ENCODE measurements at places on chromosomes 7 and 10.

- DNase-seq, result no peak
Observed at GRCh38 chr7:100371561-100372171, 1.6 kb upstream of the PILRA start.

GRCh38 chr10:89759531-89759930, 58.1 kb downstream of the KIF20B start:
- DNase-seq, result no peak

DNA sequence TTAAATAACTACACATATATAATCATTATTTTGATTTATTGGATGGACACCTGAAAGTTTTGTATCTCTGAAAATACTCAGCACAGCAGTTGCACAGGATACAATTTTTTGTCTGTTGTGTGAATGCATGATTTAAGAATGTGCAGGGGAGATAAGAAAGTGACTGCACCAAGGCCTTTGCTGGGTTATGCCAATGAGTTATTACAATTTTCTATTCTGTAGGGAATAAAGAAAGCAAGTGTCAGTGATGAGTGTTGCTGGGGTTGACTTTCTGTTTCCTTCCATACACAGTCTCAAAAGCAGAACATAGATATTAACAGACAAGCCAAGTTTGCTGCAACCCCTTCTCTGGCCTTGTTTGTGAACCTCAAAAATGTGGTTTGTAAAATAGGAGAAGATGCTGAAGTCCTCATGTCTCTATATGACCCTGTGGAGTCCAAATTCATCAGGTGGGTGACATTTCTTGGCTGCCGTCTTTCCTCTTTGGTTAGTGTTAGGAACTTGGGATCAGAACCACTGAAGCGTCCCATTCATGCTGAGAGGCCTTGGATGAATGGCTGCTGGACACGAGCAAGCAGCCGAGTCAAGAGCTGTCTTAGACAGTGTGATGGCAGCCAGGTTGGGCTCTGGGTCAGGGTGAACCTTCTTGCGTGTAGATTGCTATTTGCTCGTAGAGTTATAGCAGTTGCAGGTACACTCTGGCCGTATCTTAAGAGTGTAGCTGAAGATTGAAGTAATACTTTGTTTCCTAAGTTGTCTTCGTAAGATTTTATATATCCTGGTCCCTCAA, 92.8 kb downstream of the DOCK1 start:
- peak; percentile 65 for DNase-seq

GRCh38 chr10:13994932-13995331, 335.8 kb downstream of the FRMD4A start:
- DNase-seq, result peak; percentile 43

- DNase-seq, result no peak
Observed at GRCh38 chr10:109866168-109866994, 56.9 kb downstream of the XPNPEP1 start.

DNA sequence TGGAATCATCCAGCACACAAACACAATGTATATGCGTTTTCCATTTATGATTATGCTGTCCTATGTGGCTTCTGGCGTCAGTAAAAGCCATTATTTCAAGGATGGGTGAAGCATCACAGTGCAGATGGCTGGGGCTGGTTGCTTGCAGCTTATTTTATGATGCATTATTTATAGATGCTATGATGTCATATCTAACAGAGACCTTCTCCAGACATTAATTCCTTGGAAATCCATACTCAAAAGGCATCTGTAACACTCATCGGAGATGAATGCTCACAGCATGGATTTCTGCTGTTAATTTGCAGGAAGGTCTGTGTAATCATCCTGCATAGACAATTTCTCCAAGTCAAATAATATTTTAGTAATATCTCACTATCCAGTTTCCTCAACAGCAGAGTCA, 7.2 kb downstream of the RGS10 start:
- DNase-seq, result no peak

DNA sequence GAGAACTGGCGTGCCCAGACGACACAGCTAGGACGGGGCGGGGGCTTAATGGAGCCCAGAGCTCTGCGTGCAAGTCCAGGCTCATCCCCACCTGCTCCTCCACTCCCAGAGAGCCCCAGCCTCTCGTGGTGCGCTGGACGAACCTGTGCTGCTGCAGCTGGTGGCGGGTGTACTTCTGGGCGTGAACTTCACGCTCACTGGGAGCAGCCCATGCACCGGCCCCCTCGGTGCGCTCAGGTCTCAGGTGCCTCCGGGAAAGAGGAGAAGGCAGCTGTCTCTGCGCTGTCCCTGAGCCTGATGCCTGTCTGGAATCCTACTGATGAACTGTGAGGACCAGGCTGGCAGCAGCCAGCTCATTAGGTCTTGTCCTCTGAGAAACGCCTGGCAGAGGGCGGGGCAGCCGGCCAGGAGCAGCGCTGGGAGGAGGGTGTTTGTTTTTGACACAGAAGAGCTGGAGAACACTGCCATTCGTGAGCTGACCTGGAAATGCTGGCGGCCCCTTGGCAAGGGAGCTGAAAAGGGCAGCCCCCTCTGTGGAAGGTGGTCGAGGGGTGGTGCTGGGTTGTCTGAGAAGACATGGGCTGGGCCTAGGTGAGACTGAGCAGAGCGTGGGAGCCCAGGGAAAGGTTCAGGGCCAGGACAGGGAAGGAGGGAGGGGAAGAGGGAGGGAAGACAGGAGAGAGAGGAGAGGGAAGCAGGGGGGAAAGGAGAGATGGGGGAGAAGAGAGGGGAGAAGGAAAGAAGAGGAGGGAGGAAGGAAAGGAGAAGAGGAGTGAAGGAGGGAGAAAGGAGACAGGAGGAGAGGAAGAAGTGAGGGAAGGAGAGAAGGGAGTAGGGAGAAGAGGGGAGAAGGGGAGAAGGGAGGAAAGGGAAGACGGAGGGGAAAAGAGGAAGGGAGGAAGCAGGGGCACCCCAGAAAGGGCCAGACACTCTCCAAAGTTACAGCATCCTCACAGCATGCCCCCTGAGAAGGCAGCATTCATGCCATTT, 53.5 kb upstream of the TNS3 start:
- DNase-seq, result no peak

- DNase-seq, result no peak
Observed at GRCh38 chr10:132206377-132206745, 19.6 kb downstream of the DPYSL4 start.

- DNase-seq, result no peak
Observed at GRCh38 chr7:107865956-107866775, 24.8 kb upstream of the DLD start.

DNA sequence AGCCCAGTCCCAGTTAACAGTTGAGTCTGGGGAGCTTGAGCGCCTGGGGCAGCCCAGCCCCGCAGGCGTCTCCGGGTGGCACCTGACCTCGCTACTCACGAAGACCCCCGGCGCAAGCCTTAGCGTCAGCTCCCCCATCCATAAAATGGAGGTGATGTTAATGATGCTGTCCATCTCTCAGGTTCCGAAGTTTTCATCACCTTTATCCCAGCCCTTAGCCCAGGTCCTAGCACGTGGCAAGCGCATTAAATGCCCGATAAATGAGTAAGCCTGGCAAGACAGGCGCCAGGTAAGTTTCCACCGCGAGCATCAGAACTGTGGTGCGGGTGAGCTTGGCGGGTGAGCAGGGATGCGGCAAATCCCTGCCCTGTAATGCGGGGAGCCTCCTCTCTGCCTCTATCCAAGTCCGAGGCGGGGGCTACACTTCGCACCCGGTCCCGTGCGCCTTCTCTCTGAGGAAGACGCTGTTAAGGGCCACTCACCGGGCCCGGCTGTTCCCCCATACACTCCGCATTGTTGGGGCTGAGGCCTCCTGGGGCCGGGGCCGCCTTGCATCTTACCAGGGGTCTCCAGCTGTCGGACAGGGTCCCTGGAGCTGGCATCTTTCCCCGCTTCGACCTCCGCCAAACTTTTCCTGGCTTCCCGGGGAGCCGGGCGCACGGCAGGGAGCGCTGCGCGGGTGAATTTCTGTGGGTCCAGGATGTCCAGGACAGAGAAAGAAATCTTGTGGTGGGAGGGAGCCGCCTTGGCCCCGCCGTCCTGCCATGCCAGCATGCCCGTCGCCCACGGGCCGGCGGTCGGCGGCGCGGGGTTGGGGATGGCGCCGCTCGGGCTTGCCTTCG, 444 bp downstream of the NKX1-2 start:
- no peak for DNase-seq

DNA sequence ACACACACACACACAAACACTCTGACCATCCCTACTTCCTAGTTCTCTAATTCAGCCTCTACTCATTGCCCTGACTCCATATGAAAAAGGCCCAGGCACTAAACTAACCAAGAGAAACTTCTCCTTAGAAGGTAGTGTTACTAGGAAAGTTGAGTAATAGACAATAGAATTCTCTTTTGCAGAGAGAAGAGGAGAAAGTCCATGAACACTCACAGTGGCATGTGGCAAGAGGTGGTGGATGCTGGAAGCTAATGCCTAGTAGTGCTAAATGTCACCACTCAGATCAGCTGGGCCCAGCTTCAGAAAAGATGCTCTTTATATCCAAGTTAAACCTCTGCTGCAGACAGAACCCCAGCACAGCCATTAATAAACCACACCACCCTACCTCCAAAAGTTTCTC, 58.2 kb downstream of the SORBS1 start:
- DNase-seq, result peak; percentile 11

GRCh38 chr7:56092789-56093531, at the start of gene PHKG1:
Gene PHKG1 (minus strand): TSS chr7:56092952. CDS start chr7:56088941, 4,011 bp downstream.
- no peak for DNase-seq

DNA sequence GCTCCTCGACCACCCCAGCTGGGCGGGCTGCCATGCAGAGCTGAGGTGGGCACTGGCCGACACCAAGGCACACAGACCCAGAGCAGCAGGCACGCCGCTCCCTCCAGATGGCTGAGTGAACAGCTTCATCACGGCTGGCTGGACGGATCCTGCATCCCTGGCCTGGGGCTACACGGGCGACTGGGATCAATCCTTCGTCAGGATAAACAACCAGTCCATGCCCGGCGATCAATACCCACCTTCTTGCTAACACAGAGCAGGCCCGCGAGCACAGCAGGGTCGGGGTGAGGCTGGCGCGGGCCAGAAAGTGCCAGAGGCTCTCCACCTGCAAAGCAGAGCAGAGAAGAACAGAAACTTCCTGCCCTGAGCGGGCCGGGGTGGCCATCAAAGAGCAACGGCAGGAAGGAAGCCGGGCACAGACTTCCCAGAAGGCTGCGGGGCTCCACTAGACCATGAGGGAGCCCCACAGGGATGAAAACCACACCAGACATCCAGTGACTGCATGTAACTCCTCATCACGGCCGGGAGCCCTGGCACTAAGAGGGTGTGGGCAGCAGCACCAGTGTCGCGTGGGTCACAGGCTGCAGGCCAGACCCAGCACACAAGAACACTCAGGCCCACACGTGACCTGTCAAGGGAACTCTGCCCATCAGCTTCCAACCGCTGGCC, 166.4 kb downstream of the MAD1L1 start:
- DNase-seq, result no peak

- DNase-seq, result no peak
Observed at GRCh38 chr7:90701771-90702170, 105.7 kb downstream of the CDK14 start.

GRCh38 chr10:70319824-70320223, 36.0 kb upstream of the NPFFR1 start:
- no peak for DNase-seq

- DNase-seq, result no peak
Observed at GRCh38 chr10:71393841-71394475, 2.8 kb upstream of the CDH23 start.

- no peak for DNase-seq
Observed at GRCh38 chr7:77454802-77455201, 38.7 kb upstream of the GSAP start.

GRCh38 chr7:151484971-151485707, 34.6 kb downstream of the RHEB start:
- DNase-seq, result peak; percentile 87

GRCh38 chr7:96723622-96724021, 14.0 kb upstream of the SEM1 start:
- DNase-seq, result no peak

GRCh38 chr10:86389441-86390193, 23.0 kb upstream of the GRID1 start:
- DNase-seq, result no peak

- DNase-seq, result peak; percentile 83
Observed at GRCh38 chr10:3071405-3072198, 4.3 kb downstream of the PFKP start.

DNA sequence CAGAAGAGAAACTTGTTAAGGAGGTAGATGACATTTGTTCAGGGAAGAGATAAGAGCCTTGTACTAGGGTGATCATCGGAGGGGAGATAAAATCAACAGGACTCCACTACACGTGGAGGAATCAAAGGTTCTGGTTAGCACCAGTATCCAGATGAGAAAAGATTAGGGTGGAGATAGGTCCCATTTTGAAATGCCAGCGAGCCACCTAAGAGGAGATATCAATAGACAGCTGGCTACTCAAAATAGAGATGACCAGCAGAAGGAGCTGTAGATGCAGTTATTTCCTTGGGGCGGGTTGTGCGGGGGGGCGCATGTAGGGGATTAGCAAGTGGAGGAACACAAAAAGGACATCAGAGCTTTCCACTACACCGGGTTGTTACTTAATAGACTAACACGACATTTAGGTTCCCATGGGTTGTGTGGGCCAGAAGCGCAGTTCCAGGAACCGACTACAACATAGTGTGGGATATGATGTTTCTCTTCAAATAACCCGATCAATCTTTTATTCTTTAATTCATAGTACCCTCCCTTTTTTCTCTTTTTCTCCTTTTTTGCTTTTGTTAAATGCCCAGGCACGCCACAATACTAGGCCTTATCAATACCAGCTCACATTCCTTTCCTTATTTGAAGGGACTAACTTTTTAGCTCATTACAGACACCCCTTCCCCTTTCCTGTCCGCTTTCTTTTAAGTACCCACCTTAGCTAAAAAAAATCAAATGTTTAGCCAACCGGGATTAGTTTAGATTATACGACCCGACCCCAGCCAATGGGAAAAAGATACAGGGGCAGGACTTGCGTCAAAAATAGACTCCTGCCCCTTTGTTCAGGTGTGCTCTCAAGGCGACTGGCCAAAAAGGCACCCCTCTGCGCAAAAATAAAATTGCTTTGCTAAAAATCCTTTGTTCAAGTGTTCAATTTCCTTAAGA, 2.0 kb upstream of the KIF11 start:
- DNase-seq, result peak; percentile 59

GRCh38 chr10:25294032-25294926, 119.5 kb downstream of the GPR158 start:
- DNase-seq, result no peak

DNA sequence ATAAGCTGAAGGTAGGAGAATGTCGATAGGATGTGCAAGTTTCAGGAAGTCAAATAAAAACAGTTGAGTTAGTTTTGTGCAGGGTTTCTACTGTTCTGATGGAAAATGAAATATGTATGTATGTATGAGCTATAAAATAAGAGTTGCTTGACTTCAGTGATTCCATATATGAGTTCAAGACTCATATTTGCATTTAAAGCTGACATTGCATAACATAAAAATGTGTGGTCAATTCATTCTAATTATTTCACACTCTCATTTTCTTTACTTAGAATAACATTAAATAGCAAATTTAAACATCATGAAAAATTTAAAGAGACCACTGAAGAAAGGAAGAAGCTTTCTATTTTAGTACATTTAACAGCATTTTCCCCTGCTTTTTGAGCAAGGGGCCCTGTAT, 37.8 kb downstream of the IFIT5 start:
- no peak for DNase-seq

GRCh38 chr7:98229991-98230745, 18.9 kb downstream of the BHLHA15 start:
- no peak for DNase-seq

- no peak for DNase-seq
Observed at GRCh38 chr10:46523119-46523961, 33.1 kb downstream of the GPRIN2 start.

Data from MV-4-11 (cell line).